ENCODE measurements at places on chromosomes 6 and 20.

DNA sequence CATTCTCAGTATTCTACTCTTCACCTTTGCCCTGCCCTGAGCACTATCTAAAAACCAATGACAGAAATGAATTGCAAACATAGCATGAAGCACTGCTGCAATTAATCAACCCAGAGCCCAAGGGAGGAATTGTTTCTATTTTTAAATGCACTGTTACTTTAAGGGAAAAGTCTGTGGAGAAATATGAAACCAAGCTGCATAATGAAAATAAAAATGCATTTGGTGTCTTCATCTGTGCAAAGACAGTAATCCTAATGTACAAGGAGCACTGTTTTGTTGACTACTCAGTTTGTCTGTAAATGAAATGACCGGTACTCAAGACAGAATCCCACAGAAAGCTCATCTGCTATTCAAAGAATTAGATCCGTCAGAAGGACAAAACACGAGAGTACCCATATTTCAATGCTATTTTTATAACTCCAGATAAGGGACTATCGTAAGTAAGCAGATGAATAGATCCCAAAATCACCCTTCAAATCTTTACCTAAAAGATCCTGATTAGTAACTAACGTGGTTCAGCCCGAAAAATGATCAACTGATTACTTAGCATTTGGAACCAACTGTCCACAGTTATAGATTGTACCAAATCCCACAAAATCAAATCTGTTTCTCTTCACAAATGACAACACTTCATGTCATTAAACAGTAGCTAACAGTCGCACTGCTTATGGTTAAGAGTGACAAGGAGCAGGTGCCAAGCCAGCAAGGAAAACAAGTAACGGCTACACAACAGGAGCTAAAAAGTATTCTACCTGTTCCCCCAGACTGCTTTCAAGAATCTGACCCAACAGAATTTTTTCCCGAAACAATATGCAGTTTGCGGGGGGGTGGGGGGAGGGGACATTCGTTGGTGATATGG lies 2.4 kb downstream of the KIF13A start:
- DNase-seq, result no peak

- no peak for DNase-seq
Observed at GRCh38 chr6:150081702-150082101, 12.8 kb upstream of the ULBP3 start.

- DNase-seq, result no peak
Observed at GRCh38 chr6:150931405-150931804, 65.9 kb downstream of the MTHFD1L start.

- no peak for DNase-seq
Observed at GRCh38 chr6:159093609-159094443, 49.0 kb upstream of the TAGAP start.

Measured in Caco-2 (cell line).